ENCODE measurements at places on chromosomes 3 and 15.

- DNase-seq, result no peak
These were observed 119.2 kb downstream of the SHQ1 start for GRCh38 chr3:72728958-72729467.

DNA sequence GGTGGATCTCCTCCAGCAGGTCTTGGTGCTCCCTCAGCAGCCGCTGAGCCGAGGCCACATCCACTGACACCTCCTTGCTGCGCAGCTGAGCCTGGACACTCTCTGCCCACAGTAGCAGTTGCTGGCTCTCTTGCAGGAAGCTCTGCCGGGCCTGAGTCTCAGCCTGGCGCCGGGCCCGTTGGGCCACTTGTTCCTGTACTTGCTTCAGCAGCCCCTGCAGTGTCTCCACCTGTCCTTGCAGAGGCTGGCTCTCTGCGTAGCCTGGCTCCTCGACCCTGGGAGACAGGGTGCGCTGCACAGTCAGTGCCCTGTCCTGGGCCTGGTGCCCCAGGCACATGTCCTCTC is 15.5 kb downstream of the SPTBN5 start:
- DNase-seq, result no peak

DNA sequence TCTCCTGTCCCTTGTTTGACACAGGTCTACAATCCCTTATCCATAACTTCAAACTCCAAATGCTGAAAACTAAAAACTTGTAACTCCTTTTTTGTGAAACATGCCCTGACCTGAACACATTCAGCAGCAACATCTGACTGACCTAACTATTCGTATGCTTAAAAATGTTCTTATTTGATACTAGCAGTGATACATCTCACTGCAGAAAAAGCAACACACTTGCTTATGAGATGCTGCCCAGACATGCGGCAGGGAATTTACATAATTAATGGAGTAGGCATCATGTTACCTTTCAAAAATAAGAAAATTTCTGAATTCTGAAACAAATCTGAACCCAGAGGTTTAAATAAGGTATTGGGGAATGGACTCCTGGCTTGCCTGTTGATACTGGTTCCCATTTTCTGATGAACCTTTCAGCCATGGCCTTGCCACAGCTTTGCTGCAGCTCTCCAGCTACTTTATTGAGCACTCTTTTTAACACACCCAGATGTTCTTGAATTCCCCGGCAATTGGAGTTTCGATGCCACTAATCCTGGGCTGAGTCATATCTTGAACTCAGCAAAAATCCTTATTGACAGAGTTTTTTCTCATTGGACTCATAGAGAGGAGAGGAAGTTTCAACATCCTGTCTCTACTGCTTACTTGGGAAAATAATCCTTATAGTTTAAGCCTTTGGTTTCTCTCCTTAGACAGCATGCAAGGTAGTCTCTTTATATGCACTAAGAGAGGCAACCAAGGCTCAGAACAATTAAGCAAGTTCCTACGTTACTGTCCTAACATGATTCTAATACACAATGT is 296.6 kb upstream of the LMCD1 start:
- DNase-seq, result no peak

GRCh38 chr3:123799544-123800361 is 84.4 kb downstream of the MYLK start:
- no peak for DNase-seq

DNA sequence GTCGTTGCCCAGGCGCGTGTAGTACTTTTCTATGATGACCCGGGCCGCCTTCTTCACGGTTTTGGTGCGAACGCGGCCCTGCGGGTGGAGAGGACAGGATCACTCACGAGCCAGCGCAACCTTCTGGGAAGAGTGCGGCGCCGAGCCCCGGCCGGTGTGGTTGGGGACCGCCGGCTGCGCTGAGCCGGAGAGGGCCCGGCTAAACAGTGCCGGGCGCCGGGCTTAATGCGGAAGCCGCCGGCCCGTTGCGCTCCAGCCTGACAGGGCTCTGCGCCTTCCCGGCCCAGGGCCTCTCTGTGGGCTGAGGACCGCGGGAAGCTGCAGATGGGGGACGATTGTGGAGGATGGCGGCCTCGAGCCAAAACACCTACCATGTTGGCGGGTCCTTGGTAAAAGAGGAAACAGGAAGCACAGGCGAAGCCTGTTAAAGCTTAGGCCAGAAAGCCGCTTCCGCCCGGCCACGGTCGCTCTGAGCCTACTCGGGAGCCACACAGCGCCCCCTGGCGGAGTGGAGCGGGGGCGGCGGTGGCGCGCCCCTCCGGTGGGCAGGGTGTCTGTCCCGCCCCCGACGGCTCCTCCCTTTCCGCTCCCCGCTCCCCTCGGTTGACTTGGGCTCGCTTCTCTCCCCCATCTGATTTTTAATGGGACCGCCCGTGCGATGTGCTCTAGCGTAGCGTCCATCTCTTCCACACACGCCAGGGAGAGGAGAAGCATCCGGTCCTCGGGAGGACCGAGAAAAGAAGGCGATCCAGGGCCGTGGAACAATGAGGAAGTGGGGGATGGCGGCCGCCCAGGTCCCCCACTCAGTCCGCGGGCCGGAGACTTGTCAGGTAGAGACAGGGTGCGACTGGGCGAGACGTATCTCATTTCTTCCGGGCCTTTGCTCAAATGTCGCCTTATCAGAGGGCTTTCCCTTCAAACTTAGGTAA is at the start of gene RPS17:
RPS17 (minus strand) TSS at position 403 of the 929 bp plus-strand sequence; CDS start at position 374, 29 bp downstream.
- DNase-seq, result peak; percentile 98

DNA sequence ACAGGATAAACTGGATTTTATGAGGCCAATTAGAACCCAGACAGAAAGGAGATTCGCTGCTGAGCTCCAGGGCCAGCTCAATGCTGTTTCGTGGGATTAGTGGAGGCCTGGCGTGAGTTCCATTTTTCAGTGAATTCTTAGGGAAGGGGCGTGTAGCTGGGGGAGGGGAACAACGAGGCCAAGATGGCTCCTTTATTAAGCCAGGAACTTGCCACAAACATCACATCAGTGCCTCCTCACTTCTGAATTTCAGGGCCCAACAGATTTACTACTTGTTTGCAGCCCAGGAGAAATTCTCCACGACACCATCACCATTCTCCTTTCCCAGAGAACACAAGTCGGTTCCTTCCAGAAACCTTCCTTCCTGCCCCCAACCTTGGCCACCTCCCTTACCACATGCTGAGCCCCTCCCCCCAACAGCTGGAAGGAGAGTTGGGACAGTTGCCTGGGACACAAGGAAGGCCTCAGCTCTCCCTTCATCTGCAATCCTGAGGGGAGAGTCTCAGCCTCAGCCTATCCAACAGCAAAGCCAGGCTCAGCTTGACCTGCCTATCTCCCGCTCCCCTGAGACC is 5.8 kb downstream of the IGDCC4 start:
- peak; percentile 66 for DNase-seq

DNA sequence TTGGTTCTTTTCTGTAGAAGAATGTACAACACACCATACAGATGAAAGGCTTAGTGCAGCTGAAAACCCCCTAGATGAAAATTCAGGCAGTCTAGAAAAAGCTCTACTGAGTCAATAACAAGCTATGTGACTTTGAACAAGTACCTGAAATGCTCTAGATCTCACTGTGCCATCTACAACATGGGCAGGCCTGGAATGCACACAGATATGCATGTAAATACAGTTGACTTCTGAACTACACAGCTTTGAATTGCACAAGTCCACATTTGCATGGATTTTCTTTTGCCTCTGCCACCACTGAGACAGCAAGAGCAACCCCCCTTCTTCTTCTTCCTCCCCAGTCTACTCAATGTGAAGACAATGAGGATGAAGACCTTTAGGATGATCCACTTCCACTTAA is 98.4 kb downstream of the CNTN3 start:
- DNase-seq, result no peak

GRCh38 chr3:20861454-20861853 is 675.4 kb upstream of the SGO1 start:
- DNase-seq, result no peak

All from D721Med (cell line).